Left kidney (tissue), 8 donors: ENCODE measurements at places on chromosomes 16 and 17. TPM values are rescaled to one million over a fixed set of nuclear protein-coding genes. Genes with fewer than 3 reads are reported as not detected.

DNA sequence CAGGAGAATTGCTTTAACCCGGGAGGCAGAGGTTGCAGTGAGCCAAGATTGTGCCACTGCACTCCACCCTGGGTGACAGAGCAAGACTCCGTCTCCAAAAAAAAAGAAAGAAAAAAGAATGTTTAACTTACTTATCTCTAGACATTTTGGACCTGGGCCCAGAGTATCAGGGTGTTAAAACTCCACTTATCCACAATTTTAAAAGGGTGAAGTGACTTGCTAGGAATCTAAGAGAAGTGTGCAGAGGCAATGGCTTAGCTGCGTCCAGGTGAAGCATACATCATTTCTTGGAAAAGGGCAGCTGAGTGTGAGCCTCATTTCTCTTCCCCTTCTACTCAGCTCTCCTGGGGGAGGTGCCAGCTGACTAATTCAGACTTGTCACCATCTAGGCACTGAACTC, 25.1 kb downstream of the ALDH3A2 start:
- no peak for DNase-seq

DNA sequence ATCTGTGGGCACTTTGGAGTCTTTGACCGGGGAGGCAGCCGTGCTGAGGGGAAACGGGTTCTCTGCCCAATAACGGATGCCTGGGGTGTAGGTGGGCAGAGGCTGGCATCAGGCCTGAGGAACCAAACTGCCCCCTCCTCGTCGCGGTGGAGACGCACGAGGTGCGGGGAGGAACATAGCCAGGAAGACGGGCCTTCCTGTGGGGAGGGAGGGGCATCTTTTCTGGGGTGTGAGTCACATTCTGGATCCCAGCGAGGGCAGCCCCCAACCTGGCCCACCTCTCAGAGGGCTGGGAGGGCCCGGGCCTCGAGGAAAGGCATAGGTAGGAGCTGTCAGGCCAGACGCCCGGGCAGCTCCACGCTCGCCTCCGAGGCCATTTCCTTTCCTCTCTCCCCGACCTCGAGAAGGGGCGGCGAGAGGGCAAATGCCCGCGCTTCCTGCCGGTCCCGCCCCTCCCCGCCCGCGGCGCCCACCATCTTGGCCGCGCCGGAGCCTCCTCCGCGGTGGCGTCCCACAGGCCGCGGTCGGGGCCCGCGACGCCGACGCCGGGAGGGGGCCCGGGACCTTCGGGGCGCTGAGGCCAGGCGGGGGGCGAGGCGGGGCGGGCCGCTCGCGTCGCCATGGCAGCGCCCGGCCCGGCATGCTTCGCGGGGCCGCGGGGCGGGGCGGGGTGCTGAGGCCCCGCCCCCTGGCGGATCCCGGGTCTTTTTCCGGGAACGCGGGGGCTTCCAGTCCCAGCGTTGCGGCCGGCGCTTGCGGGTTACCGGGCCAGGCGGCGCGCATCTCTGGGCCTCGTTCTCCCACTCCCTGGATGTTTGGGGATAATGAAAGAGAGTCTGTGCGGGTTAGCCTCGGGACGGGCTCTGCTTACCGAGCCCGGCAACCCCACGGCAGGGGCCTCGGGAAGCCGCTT, 13.2 kb downstream of the RAI1 start:
- no peak for DNase-seq

GRCh38 chr17:31392856-31393748, 1.6 kb downstream of the RAB11FIP4 start:
- no peak for DNase-seq

- no peak for DNase-seq
These were observed 29.9 kb upstream of the PRM1 start for GRCh38 chr16:11310997-11311561.

DNA sequence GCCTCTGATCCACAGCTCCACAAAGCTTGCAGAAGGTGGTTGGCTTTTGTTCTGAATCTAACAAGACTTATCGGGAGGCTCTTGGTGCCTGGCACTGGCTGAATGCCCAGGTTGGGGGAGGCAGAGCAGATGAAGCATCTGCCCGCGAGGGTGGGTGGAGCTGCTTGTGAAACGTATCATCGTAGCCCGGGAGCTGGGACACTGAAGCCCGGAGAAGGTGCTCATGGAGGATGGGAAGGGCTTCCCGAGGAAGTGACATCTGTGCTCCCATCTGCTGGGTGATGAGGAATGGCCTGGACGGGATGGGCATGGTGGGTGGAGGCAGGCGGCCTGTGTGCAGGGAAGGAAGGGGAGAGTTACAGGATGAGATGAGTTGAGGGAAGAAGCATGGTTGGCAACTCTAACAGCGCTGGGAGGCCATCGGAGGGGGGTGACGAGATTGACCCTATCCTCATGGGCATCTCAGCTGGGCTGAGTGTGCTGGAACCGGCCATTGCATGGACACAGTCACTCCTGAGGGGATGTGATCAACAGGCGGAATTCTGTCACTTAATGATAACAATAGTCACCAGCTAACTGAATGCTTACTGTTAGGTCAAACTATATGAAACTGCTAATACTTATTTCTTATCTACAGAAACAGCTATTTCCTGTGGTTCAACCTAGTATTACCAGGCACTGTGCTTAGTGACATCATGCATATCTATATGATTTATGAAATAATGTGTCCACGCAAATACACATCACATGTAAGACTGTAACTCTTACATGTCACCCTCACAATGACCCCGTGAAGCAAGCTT, 102.7 kb downstream of the ABCC6 start:
- DNase-seq: peak; percentile 13

Gene CCDC144A
- 12.0 TPM for polyA plus RNA-seq

Gene PTGES3L
- 2.4 TPM for polyA plus RNA-seq

DNA sequence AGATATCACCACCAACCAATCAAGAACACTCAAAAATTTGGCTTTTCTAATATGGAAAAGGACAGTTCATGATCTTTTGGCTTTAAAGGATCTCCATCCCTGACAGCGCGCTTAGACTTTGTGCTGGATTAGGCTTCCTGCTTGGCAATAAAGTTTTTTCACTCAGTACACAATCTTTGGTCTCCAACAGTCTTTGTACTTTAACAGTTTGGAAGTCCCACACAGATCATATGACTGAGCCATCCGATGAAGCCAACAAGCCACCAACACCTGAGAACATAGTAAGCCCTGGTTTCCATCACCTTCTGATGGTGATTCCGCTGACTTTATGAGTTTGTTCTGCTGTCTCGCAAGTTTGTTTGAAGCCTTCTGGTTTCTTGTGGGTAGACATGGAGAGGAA, 34.3 kb downstream of the SMURF2 start:
- DNase-seq: no peak

DNA sequence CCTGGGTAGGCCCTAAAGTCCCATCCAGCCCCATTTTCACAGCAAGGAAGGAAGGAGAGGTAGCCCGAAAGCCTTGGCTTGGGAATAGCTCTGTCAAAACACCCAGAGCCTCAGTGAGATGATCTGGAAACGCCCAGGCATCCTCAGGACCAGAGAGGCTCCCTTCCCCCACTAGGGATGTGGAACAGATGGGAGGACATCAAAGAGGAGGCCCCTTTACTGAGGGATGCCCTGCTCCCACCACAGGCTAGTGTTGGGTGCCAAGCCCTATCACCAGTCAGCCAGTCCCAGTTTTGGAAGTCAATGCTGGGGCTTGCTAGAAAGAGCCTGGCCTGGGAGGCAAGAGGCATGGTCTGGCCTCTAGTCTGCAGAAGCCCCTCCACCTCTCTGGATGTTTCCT, 4.7 kb downstream of the TPPP3 start:
- DNase-seq: no peak

Gene TLCD3B
- polyA plus RNA-seq: 1.2 TPM

Gene HBZ
- polyA plus RNA-seq: 0.30 TPM

Gene DPEP3
- polyA plus RNA-seq: 0.08 TPM

Gene MYO15A
- 3.9 TPM for polyA plus RNA-seq

Gene CCL5
- 1.5 TPM for polyA plus RNA-seq

DNA sequence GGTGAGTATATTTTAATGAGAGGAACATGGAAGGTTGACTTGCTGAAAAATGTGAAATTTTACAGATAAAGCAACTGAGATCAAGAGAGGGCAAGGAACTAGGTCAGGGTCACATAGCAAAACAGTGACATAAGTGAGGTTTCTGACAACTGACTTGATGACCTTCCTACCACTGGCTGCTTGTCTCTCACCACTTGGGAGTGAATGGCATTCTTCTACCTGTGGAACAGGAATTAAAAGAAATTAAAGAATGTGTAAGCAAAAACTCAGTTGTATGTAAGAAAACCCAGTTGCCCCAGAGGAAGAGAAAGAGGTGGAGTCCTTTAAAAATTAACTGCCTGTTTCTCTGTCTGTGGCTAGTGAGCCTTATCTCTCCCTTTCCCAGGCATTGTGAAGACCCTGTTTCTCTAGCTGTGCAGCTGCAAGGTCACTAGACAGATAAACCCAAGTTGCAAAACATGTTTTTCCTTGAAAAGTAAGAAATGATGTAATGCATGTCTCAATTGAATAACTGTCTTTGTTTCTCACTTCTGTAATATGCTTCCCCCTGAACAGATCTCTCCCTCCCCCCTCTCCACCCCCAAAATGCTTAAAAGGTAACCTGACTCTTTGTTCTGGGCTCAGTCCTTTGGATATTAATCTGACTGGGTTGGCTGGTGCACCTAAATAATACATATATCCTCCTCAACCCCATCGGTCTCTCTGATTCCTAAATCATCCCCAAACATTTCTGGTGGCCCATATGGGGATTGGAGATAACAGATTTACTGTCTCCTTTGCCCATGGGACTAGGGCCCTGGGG, 23.4 kb downstream of the ACSM1 start:
- DNase-seq: no peak

GRCh38 chr16:4175849-4176248, 59.6 kb upstream of the ADCY9 start:
- DNase-seq: no peak

Gene SALL1
- 126 TPM for polyA plus RNA-seq

- peak; percentile 89 for DNase-seq
These were observed 30.3 kb upstream of the RPH3AL start for GRCh38 chr17:382644-383533.

- DNase-seq: no peak
These were observed 500.0 kb upstream of the SALL1 start for GRCh38 chr16:51651061-51651466.

DNA sequence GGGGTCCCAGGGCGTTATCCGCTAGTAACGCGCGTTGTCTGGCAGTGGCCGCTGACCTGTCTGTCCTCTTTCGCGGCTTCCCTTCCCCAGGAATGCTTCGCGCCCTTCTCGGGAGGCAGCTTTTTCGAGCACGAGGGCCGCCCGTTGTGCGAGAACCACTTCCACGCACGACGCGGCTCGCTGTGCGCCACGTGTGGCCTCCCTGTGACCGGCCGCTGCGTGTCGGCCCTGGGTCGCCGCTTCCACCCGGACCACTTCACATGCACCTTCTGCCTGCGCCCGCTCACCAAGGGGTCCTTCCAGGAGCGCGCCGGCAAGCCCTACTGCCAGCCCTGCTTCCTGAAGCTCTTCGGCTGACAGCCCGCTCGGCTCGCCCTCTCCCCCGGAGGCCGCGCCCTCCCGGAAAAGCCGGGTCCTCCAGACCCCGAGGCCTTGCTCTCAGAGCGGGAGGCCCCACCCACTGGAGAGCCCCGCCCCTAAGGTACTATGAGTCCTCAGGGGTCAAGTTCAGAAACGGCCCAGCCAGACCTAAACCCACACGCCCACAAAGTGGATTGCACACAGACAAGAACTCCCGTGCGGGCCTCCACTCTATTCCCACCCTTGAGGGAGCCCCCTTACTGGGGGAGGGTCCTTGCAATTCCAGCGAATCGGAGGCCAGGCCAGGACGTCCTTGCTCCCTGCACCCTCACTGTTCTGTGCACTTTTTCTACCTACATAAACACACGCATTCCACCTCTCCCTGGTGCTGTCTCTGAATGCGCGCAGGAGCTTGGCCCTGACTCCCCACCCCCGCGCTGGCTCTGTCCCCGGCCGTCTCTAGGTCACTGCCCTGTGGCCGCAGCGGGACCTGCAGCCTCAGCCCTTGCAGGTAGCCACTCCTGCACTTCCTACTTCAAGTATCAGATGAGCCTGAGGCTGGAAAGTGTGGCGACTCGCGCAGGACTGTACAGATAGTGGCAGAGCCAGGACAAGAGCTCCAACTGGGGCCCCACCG, 5.4 kb upstream of the SLC5A2 start:
- DNase-seq: no peak

Gene CDH3
- 65.2 TPM for polyA plus RNA-seq

DNA sequence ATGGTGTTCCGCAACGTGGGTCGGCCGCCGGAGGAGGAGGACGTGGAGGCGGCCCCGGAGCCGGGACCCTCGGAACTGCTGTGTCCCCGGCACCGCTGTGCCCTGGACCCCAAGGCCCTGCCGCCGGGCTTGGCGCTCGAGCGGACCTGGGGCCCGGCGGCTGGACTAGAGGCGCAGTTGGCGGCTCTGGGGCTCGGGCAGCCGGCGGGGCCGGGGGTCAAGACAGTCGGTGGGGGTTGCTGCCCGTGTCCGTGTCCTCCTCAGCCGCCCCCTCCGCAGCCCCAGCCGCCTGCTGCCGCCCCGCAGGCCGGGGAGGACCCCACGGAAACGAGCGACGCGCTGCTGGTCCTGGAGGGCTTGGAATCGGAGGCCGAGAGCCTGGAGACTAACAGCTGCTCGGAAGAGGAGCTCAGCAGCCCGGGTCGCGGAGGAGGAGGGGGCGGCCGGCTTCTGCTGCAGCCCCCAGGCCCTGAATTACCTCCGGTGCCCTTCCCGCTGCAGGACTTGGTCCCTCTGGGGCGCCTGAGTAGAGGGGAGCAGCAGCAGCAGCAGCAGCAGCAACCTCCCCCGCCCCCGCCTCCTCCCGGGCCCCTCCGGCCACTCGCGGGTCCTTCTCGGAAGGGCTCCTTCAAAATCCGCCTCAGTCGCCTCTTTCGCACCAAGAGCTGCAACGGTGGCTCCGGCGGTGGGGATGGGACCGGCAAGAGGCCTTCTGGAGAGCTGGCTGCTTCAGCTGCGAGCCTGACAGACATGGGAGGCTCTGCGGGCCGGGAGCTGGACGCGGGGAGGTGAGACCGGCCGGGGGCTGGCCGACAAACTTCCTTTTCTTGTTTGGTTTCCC, 821 bp downstream of the SOCS7 start:
- no peak for DNase-seq

Gene PSMD3
- polyA plus RNA-seq: 106 TPM

DNA sequence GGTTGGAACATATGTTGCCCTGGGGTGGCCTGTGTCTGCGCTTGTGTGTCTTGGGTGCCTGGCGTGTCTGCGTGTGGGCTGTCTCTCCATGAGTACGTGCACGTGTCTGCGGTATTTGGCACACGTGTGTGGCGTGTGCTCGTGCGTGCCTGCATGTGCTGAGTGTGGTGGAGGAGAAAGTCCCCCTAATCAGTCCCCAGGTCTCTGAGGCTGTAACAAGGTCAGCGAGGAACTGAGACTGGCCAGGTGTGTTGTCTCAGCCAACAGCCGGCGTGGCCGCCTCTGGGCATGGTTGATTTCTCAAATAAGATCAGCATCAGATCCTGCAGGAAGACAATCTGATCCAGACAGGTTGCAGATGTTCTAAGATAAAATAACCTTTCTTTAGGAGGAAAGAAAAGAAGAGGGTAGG, 3.5 kb upstream of the CPNE7 start:
- no peak for DNase-seq

GRCh38 chr16:67345401-67345800, 18.8 kb downstream of the LRRC36 start:
- DNase-seq: no peak
